Activated T-helper 1 cell treated with Interleukin-2 at 50 U/mL for 16 hours (primary cell): ENCODE measurements at places on chromosomes 4 and X.

DNA sequence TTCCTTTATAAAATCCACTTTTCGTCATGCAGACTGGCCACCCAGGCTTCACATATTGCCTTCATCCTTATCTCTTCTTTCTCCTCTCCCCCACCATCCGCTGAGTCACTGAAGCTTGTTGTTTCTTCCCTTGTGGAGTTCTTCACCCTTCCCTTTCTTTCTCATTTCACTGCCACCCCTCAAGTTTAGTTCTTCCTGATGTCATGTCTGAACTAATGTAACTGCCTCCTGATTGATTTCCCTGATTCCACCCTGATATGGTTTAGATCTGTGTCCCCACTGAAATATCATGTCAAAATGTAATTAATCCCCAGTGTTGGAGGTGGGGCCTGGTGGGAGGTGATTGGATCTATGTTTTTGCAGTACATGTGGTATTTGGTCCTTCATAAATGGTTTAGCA lies 151.4 kb downstream of the CPEB2 start:
- DNase-seq: no peak

DNA sequence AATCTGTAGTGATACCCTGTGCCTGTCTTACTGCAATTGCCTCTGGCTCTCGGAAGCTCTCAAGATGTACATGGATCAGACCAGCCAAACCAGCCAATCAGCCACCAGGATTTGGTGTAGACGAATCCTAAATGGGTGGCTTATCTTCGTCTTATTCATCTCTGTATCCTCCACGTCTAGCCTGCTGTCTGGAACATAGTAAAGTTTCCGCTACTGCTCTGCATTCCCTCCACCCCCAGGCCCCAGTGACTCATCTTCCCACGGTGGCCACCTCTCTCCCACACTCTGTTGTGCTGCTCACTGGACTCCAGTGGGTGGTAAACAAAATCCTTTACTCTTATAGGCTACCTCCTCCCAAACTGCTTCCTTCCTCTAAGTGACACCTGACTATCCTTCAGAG lies 37.8 kb downstream of the SEPTIN6 start:
- DNase-seq: peak; percentile 22

DNA sequence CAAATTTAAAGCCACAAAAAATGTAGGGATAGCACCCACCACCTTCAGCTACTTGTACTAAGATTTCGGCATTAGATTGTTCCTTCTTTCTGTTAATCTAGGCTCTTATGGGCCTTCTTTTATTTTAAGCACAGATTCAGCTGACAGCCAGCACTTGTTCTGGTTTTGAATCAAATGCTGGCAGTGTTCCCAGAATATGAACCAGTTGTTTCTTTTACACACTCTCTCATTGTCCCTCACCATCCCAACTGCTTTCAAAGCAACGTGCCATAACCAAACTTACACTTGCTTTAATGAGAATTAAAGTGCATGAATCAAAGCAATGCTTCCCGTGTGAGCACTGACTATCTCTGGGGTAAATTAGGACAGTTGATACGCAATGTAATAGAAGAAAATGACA lies 744.5 kb upstream of the FAM241A start:
- no peak for DNase-seq

GRCh38 chr4:100736641-100737451 lies 219.0 kb upstream of the EMCN start:
- no peak for DNase-seq

DNA sequence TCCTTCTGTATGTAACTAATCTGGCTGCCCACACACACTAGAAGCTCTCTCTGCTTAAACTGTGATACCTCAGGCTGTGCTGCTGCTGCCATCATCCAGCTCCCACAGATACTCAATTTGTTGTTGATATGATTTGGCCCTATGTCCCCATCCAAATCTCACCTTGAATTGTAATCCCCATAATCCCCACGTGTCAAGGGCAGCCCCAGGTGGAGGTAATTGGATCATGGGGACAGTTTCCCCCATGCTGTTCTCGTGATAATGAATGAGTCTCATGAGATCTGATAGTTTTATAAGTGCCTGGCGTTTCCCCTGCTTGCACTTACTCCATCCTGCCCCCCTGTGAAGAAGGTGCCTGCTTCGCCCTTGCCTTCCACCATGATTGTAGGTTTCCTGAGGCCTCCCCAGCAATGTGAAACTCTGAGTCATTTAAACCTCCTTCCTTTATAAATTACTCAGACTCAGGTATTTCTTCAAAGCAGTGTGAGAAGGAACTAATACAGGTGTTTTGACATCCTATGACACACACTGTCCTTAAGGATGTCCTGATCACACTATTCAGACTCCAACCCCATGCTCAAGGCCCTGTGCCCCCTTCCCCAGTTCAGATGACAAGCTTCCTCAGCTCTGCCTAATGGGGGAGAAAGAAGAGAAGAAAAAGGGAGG lies 2.9 kb upstream of the ATOH1 start:
- no peak for DNase-seq

- DNase-seq: no peak
Observed at GRCh38 chr4:170497689-170498088, 407.9 kb upstream of the AADAT start.

- no peak for DNase-seq
Observed at GRCh38 chr4:25756503-25756902, 100.9 kb downstream of the SLC34A2 start.

- no peak for DNase-seq
Observed at GRCh38 chrX:10516781-10517322, 103.5 kb downstream of the MID1 start.

DNA sequence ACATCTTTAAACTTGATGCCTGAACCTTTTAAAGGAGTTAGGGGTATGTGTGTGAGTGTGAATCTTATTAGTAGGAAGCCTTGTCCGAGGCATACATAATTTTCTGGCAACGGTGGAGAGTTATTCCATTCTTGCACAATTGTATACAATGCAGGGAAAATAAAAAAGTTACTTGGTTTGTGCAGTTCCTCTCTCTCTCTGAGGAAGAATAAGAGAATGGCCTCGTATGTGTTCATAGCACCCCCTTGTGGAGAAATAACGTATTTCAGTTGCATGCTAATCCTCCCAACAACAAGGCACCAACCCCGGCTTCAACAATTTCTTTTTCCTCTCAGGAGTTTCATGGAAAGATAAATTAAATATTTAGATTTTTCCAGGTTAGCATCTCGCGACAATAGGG lies 33.7 kb upstream of the FGF13 start:
- DNase-seq: no peak

DNA sequence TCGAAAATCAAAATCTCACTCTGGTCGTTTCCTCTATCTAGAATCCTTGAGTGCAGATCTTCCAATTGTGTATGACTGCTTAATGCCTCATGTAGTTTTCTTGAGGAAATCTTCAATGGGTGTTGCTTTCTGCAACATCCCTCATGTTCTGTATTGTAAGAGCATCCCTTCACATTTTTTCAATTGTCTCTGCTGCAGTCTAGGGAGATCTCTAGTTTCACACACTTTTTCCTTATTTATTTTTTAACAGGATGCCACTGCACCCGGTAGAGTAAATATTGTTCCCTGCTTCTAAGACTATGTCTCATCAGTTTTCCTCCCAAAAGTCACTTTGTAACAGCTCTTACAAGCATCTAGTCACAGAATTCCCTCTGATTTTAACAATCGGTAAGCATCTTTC lies 50.3 kb downstream of the UGT2B4 start:
- no peak for DNase-seq
